Activated T-helper 1 cell treated with anti-CD3 and anti-CD28 coated beads, Interleukin-12 subunit alpha, Interleukin-12 subunit beta, Interleukin-2, Interleukin-4 antibody, amounts not matched to agents 30 ng/mL and 10 ng/mL and 1 ng/mL, durations not matched to agents 14 hours and 24 hours and 36 hours (primary cell): ENCODE measurements at places on chromosomes 4 and X. TPM values are rescaled to one million over a fixed set of nuclear protein-coding genes. Genes with fewer than 3 reads are reported as not detected.

SORCS2 gene
- total RNA-seq: not detected in 2 replicates

H2BW2 gene
- total RNA-seq: not detected in 2 replicates

RFC1 gene
- total RNA-seq: 83.3 and 87.1 TPM in 2 replicates

GRCh38 chrX:2967998-2968909 lies 38.1 kb upstream of the ARSH start:
- no peak for DNase-seq

DNA sequence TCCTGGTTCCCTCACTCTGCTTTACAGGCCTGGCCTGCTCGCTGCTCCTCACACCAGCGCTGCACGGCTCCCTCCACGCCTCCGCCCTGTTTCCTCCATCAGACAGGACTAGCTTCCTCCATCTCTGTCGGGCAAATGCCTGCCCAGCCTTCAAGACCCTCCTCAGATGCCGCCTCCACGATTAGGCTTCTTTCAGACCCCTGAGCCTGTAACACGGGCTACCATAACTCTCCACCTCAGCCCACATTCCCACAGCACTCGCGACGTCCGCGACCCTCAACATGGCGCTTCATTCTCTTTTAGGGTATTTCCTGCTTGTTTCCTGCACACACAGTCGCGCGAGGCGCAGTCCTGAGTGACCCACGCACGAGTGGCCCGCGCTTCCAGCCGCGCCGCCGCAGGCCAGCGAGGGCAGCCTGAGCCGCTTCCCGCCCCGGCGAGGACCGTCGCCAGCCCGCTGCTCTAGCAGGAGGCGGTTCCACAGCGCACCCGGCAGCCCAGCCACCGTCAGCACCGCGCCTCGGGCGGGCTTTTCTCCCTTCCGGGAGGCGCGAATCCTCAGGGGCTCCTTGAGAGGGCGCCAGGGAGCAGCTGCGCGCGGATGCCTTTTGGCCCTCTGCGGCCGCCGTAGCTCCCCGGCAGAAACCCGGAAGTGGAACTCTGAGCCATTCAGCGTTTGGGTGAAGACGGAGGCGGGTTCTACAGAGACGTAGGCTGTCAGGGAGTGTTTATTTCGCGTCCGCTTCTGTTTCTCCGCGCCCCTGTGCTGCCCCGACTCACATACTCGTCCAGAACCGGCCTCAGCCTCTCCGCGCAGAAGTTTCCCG lies at the start of gene FRG1:
Gene FRG1 (plus strand): TSS at position 695 of the 827 bp plus-strand sequence. CDS start 138 bp downstream, outside the sequence.
- peak; percentile 97 for DNase-seq
